Effector memory CD8-positive, alpha-beta T cell (primary cell): ENCODE measurements at places on chromosomes 1 and 21.

DNA sequence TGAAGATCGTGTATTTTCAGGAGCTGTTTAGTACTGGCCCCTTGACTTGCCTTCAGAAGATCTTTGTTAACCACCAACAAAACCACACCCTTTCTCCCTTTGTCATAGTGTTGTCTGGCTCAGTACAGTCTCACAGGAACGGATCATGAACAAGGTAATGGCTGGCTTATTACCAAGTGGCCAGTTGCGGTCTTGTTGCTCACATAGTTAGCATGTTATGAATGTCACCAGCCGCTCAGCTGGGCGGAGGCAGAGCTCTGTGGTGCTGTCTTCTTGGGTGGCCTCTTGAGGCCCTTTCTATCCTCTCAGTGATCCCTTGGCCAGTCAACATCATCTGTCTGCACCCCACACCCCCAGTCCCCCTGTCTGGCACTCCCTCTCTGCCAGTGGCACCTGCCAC, 21.4 kb downstream of the CNIH3 start:
- DNase-seq: no peak

- no peak for DNase-seq
Observed at GRCh38 chr1:67399199-67399993, 30.8 kb downstream of the SERBP1 start.

- no peak for DNase-seq
Observed at GRCh38 chr1:172814428-172814827, 155.5 kb downstream of the FASLG start.

DNA sequence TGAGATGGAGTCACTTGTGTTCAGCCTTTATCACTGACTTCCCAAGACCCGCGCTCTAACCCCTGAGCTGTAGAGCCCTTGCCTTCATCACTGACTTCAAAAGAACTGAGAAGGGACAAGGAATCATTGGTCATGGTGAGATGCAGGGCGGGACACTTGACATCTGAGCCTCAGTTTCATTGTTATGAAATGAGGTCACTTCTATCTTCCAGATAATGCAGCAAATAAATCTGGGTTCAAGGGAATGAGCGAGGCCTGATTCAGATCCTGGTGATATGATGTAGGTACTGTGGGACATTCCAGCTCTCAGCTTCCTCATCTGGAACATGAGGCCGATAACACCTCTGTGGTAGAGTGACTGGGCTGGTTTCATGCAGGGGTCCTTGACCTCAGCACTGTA, 13.8 kb downstream of the KAZN start:
- no peak for DNase-seq

GRCh38 chr1:41490911-41491310, 6.4 kb upstream of the EDN2 start:
- no peak for DNase-seq

DNA sequence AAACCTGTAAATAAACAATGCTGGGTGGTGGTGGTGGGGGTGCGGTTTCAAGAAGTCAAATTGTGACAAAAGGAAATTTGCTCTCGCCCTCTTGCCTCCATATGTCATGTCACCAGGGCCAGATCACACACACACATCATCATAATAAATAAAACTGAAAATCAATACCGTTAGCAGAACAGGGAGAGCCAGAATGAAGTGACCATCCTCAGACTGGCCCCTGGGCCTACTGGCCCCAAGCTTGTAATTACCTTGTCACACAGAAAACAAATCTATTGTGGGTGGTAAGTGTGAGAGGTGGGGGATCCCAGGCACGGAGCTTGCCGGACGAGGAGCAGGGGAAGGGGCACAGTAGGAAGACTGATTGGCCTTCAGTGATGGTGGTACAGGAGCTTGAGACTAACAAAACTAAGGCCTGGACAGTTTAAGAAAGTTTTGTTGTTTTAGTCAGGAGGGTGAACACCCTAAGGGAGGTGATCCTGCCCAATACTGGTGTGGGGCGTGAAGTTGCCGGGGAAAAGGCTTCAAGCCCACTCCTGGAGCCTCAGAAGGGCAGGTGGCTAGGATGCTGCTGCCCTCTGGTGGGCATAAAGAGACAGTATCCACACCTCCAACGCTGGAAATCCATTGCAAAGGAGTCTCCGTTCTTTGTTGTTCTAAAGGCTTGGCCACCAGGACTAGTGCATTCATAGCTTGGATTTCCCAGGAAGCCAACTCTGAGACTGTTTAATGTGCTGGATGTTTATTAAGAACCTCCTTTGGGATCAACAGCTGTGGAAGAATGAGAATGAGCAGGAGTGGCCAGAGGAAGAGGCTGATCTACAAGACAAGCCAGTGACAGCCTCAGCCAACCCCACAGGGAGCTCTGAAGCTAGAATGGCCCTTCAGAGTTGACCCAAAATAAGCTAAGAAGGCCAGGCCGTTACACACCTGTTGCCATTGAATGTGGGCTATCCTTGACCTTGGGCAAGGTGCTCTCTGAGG, 8.1 kb upstream of the C1orf216 start:
- peak; percentile 42 for DNase-seq

- DNase-seq: no peak
Observed at GRCh38 chr1:44786841-44787426, 1.0 kb downstream of the BEST4 start.

DNA sequence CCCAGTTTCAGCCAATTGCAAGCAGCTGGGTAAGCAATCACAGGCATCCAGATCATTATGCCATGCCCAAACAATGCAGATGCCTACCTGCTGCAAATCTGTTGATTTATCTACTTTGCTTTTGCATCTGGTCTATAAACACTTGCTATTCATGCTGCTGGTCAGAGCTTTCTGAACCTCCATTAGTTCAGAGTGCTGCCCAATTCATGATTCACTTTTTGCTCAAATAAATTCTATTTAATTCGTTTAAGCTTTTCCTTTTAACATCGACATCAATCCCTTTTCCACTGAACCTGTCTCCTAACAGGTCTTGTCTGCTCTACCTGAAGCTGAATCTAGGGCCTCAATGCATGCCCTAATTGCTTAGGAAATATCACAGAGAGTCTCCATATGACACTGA, 99.4 kb upstream of the C1orf87 start:
- no peak for DNase-seq

DNA sequence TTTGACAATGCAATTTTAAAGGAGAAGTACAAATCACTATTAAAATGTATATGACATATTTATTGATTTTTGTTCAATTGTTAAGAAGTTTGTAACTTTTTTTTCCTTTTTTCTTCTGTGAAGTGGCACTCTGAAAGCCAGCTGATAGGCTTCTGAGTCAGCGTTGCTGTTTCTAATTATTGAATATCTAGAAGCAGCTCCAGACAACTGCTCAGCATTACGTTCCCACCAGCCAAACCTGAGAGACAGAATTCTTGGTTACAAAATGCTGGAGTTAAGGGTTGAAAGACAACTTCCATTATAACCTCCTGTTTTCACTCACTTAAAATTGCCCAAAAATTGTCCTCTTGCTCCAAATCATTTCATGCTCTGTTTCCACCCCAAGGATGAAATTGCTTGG, 31.4 kb upstream of the LMX1A start:
- DNase-seq: no peak

GRCh38 chr1:143497374-143497747, 474.4 kb downstream of the FAM72C start:
- no peak for DNase-seq

DNA sequence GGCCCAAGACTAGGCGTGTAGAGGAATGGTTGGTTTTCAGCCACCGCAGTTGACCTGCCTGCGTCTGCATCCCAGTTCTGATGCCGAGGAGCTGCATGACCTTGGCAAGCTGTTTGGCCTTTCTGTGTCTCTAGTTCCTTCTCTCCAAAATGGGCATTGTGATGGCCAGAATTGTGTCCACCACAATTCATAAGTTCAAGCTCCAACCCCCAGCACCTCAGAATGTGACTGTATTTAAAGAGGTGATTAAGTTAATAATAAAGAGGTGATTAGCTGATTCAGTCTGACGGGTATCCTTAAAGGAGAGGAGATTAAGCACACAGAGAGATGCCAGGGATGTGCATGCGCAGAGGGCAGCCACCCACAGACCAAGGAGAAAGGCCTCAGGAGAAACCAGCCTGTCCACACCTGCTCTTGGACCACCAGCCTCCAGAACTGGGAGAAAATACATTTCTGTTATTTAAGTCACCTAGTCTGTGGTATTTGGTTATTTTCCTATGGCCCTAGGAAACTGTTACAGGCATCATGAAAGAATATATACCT, 28.5 kb downstream of the MAB21L3 start:
- DNase-seq: no peak

- no peak for DNase-seq
Observed at GRCh38 chr1:217274416-217274815, 356.5 kb downstream of the GPATCH2 start.

DNA sequence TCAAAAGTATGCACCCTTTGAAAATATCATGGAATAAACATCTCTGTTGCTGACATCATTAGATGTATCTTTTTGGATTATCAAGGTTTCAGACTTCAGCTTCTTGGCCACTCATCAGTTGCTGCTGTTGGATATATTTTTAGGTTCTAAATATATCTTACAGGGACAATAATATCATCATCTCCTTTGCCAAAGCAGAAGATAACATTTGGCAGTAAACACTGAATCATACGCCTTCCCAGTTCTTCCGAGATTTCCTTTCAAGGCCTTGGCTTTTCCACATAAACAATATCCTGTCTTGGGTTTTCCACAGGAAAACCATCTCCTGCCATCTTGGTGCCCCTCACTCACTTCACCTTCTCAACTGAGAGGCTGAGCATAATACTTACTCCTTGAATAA, 39.3 kb downstream of the RGS7 start:
- no peak for DNase-seq

GRCh38 chr1:41496080-41497055, 11.9 kb upstream of the EDN2 start:
- no peak for DNase-seq

GRCh38 chr1:212485913-212486618, 53.3 kb downstream of the NENF start:
- no peak for DNase-seq

- no peak for DNase-seq
Observed at GRCh38 chr21:40272037-40272436, 404.8 kb downstream of the PCP4 start.

DNA sequence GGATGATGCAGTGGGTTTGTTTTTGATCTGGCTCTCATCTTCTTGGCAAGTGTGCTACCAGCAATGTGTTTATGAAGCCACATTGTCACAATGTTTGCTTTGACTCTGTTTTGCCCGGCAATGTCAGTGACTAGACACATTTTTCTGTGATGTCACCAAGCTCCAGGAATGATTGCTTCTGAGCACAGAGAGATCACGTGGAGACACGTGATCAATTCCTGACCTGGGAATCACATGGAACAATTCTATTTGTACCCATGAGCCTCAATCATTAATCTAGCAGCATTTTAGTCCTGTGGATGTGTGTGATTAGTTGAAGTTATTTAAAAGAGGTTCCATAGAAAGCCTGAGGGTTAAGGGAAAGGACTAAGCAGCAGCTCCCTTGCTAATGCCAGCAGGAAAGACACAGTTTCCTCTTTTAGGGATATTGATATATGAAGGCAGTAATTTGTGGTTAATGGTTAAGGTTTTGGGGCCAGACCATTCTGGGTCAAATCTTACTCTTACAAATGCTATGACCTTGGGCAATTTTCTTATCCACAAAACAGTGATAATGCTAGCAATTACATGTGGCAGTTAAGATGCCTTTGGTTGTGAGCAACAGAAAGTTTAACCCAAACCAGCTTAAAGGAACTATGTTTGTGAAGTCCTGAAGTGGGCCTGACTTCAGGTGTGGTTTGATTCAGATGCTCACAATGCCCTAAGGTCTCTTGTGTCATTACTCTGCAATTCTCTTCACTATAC, 59.0 kb downstream of the FASLG start:
- no peak for DNase-seq

GRCh38 chr21:39681257-39681656, 63.7 kb upstream of the IGSF5 start:
- DNase-seq: no peak

DNA sequence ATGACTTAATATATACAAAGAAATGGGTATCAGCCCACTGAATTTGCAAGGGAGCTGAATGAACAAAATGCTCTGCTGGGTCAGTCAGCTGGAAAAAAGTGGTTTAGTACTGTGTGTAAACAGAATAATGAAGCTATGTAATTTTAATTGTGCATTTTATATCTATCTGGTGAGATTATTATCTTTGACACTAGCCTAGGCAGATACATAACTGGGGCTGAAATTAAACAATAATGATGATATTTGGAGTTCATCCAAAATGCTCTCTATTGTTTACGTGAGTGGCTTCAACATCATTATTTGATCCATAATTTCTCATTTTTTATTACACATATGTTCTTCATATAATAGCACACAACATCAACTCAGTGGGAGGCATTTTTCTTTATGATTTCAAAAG, 208.5 kb upstream of the SNX7 start:
- DNase-seq: no peak

DNA sequence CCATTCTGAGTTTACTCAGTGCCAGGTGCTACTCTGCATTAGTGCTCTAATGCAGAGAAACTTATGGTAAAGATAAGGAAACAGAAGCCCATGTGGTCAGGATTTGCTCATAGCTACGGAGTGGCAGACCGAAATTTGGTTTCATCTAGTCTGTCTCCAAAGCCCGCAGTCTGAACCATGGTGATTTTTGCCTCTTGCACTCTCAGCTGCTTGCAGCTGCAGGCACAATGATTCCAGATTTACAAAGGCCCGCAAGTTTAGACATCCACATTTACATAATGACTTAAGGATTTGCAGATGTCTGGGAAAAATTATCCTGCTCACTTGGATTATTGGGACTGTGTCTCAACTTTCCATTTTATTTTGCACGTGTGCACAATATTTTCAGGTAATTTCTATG, 161.3 kb upstream of the KCNJ6 start:
- DNase-seq: no peak

DNA sequence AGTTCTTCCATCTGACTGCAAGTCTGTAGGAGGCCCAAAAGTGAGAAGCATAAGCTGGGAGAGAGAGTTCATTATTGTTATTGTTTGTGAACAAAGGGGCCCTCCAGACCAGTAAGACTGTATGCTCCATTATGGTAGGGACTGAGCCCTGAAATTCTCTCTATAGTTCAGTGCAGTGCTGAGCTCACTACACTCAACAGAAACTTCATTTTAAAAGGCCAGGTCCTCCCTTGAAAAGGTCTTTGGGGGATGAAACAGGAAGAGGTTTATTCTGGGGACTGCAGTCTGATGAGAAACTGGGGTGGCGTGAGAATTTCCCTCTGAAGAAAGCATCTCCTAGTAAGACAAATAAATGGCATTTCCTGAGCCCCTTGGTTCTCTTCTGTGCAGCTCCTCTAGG, 5.5 kb upstream of the GATAD2B start:
- DNase-seq: no peak

- DNase-seq: no peak
Observed at GRCh38 chr1:211944733-211945500, 90.4 kb downstream of the INTS7 start.

GRCh38 chr1:116356673-116357072, 16.4 kb upstream of the ATP1A1 start:
- DNase-seq: no peak

GRCh38 chr21:36999131-36999898, 7.2 kb upstream of the RIPPLY3 start:
- no peak for DNase-seq

GRCh38 chr1:198936371-198937083, 297.7 kb downstream of the PTPRC start:
- DNase-seq: no peak
